ENCODE measurements at places on chromosomes 2 and 18.

GRCh38 chr18:48607056-48607984 lies 68.5 kb downstream of the CTIF start:
- DNase-seq: no peak

DNA sequence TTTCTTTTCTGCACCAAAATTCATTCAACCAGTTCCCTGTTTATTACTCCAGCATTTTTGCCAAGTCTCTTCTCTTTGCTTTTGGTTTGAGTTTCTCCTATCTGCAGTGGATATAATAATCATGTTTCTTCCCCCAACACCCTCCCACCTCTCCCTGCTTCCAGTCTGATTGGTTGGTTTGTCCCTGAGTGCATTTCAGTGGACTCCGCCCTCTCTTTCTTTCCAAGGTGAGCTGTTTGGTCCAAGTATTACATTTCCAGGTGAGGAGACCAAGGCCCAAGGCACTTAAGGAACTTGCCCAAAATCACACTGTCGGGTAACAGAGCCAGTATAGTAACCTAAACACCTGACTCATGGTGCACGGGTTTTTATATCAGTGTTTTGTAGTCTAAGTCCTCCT lies 17.7 kb downstream of the MRO start:
- DNase-seq: no peak

DNA sequence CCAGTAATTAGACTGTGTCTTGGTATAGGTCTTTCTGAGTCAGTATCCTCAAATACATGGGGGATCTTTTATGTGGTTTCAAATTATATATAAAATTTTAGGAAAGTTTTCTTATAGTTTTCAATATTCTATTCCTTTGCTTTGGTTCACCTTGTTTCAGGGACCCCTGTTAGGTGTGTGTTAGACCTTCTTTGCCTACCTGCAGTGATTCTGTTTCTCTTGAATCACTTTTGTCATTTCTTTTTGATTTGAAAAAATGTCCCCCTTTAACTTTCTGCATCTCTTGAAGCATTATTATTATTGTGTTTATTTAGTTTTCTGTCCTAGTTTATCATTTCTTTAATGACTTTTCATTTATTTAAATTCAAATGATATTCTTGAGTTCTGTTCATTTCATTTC lies 98.7 kb downstream of the FHOD3 start:
- no peak for DNase-seq

DNA sequence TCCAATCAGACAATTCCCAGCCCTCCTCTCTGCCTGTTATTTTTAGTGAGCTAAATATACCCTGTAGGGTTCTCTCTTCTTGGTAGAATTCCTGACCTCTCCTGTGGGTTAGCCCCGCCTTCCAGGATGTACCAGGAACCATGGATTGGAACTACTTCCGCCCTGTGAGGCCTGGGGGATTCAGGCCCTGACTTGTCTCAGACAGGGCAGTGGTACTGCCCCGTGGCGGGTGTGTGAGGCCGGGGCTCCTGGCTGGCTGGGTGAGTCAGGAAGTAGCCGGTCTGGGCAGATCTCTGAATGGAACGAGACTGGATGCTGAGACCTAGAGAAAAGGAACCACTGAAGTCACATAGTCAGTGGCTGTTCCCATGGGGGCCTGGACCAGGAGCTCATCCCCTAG lies 50.5 kb downstream of the DYSF start:
- no peak for DNase-seq

GRCh38 chr18:23838233-23838632 lies 149.0 kb downstream of the LAMA3 start:
- DNase-seq: peak; percentile 36

DNA sequence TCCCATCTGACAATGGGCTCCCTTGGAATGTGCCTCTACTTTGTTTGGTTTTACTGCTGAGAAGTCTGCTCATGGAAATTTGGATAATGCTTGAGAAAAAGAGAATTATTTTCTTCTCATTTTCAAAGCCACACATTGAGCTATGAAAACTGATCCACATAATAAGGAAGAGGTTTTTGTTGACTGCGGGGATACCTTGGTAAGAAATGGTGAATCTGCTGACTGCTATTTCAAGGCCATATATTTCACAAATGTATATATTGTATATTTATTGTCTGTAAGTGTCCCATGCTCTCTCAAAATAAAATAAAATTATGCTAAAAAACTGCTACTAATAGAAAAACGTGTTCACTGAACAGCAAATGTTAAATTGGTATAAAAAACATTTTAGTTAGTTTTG lies 15.1 kb downstream of the SH3YL1 start:
- no peak for DNase-seq

GRCh38 chr18:24586662-24587360 lies 126.4 kb downstream of the HRH4 start:
- DNase-seq: no peak

DNA sequence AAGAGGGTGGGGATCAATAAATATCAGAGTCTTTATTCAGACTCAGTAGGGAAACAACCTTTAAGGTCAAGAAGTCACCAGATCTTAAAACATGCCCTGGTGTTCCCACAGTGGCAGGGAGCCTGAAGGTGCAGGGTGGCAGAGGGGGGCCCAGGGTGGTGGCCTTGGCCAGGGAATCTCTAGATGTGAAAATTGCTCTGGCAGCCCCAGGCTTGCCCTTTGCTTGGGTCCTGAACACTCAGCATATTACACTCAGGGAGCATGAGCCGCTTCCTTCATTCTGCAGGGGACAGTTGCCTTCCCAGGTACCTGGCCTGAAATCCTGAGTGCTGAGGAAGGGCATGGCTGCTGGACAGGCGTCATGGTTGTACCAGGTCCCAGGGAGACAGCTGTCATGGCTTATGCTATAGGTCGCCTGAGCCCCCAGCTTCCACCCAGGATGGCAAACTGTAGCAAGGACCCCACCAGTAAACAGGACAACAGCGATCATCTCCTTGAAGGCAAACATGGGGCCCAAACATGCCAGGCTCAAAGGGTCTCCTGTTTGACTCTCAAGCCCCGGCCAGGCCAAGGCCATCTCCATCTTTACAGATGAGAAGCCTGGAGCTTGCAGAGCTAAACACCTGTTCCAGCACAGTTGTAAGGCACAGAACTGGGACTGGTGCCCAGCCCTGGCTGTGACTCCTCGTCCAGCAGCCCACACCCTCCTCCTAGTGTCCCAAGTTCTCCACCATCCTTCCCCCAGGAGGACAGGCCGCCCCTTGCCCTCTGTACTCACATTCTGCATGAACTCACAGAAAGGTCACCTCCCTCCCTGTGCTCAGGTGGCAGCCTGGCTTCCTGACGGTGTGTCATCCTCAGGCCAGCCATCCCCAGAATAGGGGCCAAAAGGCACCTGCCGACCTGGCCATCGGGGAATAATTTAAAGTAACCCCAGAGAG lies 14.6 kb downstream of the ABCG8 start:
- no peak for DNase-seq

- no peak for DNase-seq
Measured at GRCh38 chr2:201139836-201140604, 24.1 kb downstream of the CFLAR start.

DNA sequence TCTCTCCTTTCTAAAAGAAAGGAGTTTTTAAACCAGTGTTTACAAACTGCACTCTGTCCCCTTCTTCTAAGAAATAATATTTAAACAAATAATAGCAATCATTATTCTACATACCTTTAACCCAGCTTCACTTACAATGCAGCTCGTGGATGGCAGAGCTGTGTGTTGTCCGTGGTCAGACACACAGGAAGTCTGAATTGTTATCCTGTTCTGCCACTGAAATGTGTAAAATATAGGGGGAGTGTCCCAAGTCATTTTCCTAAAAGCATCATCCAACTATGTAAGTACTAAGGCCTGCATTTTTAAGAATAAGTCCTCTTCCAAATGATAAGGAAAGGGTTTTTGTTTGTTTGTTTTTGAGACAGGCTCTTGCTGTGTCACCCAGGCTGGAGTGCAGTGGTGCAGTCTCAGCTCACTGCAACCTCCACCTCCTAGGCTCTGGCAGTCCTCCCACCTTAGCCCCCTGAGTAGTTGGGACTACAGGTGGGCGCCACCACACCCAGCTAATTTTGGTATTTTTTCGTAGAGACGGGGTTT lies 2.7 kb upstream of the PPP4R1 start:
- no peak for DNase-seq

- no peak for DNase-seq
Measured at GRCh38 chr2:234887195-234887594, 64.6 kb upstream of the SH3BP4 start.

DNA sequence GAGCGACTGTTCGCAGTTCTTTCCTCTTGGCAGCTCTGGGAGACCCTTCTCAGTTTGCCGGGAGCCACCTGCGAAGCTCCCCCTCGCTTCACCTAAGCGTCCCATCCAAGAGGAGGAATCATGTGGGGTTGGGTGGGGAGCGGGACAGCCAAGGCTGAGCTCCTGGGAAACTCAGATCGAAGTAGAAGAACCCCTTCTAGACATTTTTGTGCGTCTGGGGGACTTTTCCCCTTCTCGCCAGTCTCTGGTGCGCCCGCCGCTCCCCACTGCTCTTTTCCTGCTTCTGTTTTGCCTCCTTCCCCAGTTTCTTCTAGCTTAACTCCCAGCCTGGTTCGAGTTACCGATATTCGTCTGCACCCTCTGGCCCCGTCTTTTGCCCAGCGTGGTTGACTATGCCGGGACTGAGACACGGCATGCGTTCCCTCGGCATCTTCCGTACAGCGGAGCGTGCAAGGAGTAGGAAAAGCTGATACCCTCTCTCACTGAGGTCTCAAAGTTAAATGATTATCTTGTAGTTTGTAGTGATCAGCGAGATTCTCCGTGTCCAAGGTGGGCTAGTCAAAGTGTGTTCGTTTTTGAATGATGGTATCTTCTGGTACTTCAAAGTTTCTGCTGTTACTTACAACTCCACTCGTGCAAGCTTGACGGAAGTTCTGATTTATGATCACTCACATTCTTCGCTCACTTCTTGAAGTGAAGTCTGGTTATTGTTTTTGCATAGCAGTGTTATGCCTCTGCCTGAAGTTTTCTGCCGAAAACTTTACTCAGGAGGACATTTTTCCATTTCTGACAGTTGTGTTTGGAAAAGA lies 664 bp downstream of the CAMKMT start:
- peak; percentile 23 for DNase-seq

GRCh38 chr18:48570313-48570712 lies 31.5 kb downstream of the CTIF start:
- DNase-seq: no peak

GRCh38 chr2:85827879-85828569 lies 60.8 kb downstream of the ST3GAL5 start:
- no peak for DNase-seq

DNA sequence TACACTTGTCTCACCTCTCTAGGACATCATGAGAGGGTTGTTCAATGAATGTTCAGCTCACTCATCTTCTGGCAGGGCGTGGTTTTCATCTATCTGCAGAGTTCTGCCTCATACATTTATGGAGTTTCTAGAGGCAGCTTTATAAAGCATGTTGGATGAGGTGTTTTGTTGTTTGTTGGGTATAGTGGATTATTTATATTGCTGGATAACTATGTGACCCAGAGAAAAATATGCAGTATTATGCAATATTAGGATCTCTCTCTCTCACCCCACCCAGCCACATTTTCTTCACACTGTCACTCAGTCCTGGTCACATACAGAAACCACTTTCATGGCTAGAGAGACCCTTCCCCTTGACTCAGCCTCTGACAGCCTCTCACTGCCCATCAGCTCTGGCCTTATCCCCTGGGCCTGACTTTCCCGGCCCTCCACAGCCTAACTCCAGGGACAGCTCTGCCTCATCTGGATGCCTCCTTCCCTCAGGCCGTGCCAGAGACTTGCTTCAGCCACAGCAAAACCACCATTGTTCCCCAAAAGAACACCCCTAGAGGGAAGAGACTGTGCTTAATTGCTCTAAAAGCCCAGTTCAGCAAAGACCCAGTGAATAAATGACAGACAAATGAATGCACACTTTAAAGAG lies 260.3 kb downstream of the MYCN start:
- no peak for DNase-seq

- DNase-seq: no peak
Measured at GRCh38 chr2:21038403-21039073, 5.3 kb downstream of the APOB start.

GRCh38 chr18:55354795-55355194 lies 233.2 kb downstream of the TCF4 start:
- DNase-seq: no peak

- DNase-seq: no peak
Measured at GRCh38 chr2:46704593-46704992, 211.0 kb downstream of the MCFD2 start.

GRCh38 chr18:68604256-68604655 lies 110.7 kb downstream of the TMX3 start:
- no peak for DNase-seq

GRCh38 chr2:238974081-238974480 lies 126.2 kb downstream of the TWIST2 start:
- no peak for DNase-seq

GRCh38 chr2:74653589-74653984 lies 460 bp upstream of the SEMA4F start:
- DNase-seq: no peak

DNA sequence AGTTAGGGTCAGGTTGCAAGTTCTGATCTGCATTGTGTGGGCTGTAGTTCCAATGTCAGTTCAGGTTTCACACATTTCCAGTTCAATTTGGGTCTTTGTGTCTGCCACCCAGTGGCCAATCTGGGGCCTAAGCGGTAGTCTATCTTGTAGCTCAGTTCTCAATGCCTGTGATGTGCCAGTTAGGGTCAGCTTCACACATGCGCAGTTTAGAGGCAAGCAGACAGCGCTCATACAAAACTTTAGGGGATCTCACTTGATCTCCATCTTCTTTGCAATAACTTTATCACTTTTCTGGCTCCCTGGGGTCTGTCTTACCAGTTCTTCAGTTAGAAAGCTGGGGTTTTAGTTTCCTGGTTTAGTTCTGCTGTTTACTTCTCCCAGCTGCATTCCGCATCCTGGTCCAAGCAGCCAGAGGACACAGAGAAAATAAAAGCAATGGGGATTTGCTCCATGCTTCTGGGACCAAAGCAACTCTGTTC lies 11.0 kb upstream of the ZNF24 start:
- peak; percentile 77 for DNase-seq

DNA sequence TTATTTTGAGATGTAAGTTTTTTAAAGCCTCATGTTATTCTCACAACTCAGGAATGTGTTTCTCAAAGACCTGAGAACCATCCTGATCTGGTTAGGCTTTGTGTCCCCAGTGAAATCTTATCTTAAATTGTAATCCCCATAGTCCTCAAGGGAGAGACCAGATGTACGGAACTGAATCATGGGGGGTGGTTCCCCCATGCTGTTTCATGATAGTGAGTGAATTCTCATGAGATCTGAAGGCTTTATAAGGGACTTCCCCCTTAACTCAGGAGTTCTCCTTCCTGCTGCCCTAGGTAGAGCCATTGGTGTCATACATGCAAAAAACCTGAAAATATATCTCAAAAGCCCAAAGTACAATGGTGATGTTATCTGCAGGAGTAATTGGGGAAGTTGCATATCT lies 836.7 kb downstream of the CBLN2 start:
- no peak for DNase-seq

DNA sequence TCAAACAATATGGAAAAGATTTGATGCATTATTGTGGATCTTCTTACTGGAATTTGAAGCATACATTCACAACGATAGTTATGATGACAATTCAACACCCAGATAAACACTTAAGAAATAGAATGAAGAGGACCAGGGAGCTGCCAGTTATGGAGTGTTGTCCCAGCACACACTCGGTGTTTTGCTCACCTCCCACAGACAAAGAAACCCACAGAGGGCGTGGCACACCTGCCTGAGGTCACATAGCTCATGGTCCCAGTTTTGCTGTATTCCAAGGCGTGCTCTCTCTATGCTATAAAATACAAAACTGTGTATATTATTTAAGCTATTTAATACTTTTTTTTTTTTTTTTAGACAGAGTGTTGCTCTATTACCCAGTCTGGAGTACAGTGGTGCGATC lies 31.1 kb downstream of the EFR3B start:
- no peak for DNase-seq

GRCh38 chr2:24158131-24158530 lies 16.7 kb upstream of the FAM228A start:
- no peak for DNase-seq

GRCh38 chr2:136171223-136171622 lies 53.3 kb upstream of the CXCR4 start:
- no peak for DNase-seq
